ENCODE measurements at places on chromosomes 2 and 18. TPM values are rescaled to one million over a fixed set of nuclear protein-coding genes. Genes with fewer than 3 reads are reported as not detected.

Gene PRKCE
- total RNA-seq: 17.0 TPM

Gene PRKD3
- total RNA-seq: 11.0 TPM

Gene LAMA1
- 0.05 TPM for total RNA-seq

Gene ZC3H8
- 6.9 TPM for total RNA-seq

Gene ALPP
- not detected for total RNA-seq

Gene HOXD9
- 1.2 TPM for total RNA-seq

Gene TMEM131
- 10.3 TPM for total RNA-seq

Gene SP5
- total RNA-seq: not detected

Gene SERPINB11
- not detected for total RNA-seq

Gene SP100
- total RNA-seq: 20.2 TPM

Gene RAB6D
- total RNA-seq: not detected

Gene NEU2
- total RNA-seq: not detected

Gene SRD5A2
- not detected for total RNA-seq

Gene PLEK
- total RNA-seq: 1.7 TPM

Gene CUL3
- 120 TPM for total RNA-seq

Gene ESPNL
- 0.11 TPM for total RNA-seq

Gene TMEM198
- total RNA-seq: 1.8 TPM

Gene CYP1B1
- 2.5 TPM for total RNA-seq

Gene WNT10A
- not detected for total RNA-seq

Gene CCDC102B
- 3.3 TPM for total RNA-seq

Gene TSPYL6
- not detected for total RNA-seq

Gene ACADL
- 6.6 TPM for total RNA-seq

Gene CHRND
- total RNA-seq: 119 TPM

Gene TOGARAM2
- 64.4 TPM for total RNA-seq
